ENCODE measurements at places on chromosomes 6 and 20.

GRCh38 chr20:19991854-19992253 is 25.3 kb upstream of the NAA20 start:
- no peak for DNase-seq

DNA sequence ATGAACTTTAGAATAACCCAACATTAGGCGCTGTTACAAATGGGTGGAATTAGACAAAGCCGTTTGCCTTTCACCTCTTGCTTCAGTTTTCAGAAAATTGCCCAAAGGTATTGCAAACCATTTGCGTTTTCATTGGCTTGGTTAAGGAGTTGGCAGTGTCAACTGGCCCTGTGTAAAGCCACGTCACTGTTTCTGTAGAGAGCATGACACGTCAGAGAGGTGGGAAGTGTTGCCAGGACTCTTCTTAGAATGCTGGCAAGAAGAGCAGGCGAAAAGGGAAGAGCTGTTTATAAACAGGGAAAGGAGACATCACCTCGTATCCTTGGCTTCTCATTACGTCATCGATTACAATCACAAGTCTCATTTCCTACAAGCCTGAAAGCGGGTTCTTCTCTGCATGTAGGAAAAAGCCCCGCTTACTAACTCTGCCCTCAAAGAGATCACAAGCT is 4.2 kb upstream of the IRF4 start:
- DNase-seq = no peak

DNA sequence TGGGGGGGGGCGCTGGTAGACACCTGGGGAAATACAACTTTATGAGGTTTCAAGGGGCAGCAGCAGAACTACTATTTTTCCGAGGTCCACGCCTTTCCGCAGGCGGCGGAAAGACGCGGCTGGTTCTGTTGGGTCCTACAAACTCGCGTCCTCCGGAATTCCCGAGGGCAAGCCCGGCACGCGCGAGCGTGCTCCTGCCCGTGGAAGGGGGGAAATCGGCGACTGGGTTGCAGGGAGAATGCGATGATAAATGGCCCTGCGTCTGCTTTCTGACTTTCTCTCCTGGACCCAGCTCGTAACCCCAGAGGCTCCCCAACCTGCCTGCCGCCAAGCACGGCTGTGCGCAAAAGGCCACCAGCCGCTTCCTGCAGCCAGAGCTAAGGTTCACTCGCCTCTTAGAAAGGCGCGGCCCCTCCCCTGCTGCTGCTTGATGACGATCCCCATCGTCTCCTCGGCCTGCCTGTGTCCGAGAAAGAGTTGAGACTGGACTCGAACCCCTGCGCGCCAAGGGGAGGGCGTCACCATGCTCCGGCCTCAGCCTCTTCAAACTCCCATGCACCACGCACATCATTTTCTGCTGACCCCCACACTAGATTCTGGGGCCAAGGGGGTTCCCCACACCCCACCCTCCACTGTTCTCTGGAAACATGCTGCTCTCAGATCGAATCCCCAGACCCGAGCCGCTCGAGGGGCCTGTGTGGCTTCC is 6.7 kb downstream of the FOXA2 start:
- no peak for DNase-seq

- DNase-seq = no peak
Measured at GRCh38 chr6:118371955-118372354, 176.1 kb upstream of the PLN start.

- no peak for DNase-seq
Measured at GRCh38 chr6:13593103-13593502, 18.7 kb downstream of the SIRT5 start.

Data from CD8-positive, alpha-beta memory T cell (primary cell).